ENCODE measurements at places on chromosomes 2 and 18.

- DNase-seq, result no peak
Measured at GRCh38 chr2:140199312-140199711, 1419.1 kb upstream of the NXPH2 start.

DNA sequence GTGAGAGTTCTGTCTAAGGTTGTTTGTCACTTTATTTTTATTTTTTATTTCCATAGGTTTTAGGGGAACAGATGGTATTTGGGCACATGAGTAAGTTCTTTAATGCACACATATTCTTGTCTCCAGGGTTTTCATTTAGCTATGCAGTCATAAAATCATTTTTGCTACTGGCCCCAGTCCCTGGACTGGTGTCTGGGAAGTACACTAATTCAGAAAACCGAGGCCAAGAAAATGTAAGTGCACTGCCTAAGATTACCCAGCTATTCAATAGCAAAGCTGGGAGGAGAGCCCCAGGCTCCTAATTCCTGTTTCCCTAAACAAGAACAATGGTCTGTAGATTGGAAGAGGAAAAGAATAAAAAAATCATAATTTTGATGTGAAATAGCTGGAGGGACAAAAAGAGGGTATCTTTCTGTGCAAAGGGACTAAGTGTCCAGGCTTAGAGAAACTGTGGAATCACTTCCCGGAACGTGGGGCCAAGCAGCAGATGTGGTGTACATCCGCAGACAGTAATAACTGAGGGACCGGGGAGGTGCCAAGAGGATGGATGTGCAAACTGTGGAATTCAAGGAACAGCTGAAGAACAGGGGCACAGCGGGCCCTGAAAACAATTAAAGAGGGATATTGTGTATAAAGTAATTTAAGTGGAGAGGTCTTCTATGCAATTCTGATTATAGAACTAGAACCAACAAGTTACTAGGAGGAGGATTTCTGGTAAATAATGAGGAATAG is 236.3 kb downstream of the ACKR3 start:
- no peak for DNase-seq

GRCh38 chr18:45006934-45007333 is 326.2 kb downstream of the SETBP1 start:
- DNase-seq, result no peak

DNA sequence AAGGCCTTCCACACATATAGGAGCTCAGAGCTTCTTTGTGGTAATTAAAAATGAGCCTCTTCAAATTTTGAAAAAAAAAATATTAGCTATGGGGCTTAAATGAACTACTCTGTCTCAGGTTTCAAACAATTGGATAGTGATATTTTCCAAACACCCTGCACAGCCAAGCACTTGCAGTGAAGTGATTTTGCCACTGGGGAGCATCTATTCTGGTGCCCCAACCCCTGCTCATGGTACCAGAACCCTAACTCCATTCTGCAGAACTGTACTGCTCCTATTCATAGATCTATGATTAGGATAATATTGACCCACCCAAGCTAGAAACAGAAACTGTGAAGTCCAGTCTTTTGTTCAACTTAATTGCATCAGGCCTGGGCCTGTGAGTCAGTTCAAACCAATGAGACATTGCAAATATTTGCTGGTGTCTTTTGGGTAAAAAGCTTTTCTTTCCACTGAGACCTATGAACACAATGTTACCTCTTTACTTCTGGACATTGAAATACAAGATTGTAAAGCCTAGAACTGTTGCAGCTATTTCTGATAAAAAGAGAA is 324.0 kb downstream of the GALNT13 start:
- DNase-seq, result no peak

DNA sequence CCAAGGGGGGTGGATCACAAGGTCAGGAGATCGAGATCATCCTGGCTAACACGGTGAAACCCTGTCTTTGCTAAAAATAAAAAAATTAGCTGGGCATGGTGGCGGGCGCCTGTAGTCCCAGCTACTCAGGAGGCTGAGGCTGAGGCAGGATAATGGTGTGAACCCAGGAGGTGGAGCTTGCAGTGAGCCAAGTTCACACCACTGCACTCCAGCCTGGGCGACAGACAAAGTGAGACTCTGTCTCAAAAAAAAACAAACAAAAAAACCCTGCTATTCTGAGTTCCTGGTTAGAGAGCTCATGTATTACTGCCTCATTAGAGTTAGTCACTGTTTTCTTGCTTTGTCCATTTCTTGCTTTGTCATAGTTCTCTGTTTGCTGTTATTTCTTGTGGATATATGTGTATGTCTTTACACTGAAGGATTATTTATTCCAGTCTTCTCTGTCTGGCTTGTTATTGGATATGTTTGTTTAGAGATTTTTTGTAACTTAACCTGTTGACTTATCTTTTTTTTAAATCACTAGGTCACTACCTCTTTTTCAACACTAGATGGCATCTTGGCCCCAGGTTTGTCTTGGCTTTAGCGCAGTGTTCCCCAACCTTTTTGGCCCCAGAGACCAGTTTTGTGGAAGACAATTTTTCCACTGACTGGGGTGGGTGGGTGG is 17.0 kb downstream of the TTLL4 start:
- no peak for DNase-seq

GRCh38 chr2:43430489-43430888 is 165.3 kb downstream of the THADA start:
- no peak for DNase-seq

GRCh38 chr2:188609321-188610049 is 317.8 kb downstream of the GULP1 start:
- DNase-seq, result no peak

DNA sequence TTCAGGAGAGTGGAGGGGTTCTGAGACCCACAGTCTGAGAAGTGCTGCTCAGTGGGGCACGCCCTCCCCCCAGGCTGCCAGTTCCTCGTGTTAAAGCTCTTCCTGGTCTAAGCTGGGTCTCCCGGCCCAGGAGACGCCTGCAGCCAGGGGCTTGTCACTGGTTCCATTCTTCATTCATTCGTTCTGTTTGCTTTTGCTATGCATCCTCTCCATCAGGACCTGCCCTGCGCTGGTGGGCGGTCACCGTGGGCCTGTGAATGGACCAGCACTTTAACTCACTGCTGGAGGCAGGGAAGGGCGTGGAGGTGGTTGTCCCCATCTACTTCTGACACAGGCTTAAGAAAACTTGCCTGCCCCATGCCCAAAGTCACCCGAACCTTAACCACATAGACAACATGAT is 272.8 kb upstream of the HDAC4 start:
- DNase-seq, result peak; percentile 34

- no peak for DNase-seq
Measured at GRCh38 chr2:159882130-159882745, 84.2 kb upstream of the CD302 start.

DNA sequence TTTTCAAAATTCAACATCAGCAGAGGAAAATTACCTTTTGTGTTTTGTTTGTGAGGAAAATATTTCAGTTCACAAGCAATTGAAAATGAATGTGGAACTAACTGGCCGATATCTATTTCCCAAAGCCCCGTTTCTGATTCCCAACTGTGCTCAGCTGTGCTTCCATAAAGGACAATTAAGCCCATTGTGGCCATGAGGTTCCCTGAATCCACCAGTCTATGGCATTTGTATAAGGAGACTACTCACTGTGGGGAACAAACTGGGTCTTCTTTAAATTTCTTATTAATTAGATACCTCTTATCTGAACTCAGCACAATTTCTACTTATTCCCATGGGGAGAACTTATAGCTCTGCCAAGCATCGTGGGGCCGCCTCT is 31.4 kb upstream of the AGAP1 start:
- no peak for DNase-seq

GRCh38 chr2:235495373-235496238 is 1.8 kb downstream of the AGAP1 start:
- no peak for DNase-seq

DNA sequence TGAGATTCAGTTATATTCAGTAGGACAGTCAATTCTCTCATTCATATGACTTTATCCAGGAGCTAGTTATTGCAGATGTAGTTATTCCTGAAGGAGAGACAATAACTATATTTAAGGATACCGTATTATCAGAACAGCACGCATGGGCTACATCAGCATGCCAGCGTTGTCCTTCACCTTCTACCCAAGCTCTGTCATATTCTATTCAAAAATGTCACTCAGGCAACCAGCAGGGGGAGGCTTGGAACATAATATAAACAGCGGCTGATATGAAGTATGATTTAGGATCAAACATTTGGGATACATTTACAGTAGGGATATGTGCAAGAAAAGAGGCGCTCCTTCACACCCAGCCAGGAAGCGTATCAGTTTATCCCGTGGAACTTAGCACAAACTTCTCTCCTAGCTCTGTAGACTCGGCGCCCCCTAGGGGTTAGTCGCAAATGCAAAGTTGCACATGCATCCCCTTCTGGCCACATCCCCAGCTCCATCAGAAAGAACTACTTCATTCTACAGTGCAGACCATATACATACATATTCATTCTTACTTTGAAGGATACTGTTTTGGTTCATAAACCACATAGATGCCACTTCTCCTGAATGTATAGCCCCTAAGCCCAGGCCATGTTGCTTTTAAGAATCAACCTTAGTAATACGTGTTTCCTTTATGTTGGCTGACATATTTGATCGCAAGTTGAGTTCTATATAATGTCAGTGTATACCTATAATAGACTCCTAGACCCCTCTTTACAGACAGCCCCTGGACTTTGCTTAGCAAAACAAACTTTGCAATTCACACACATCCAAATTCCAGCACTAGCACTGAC is 759.4 kb downstream of the ADCYAP1 start:
- DNase-seq, result peak; percentile 67

- no peak for DNase-seq
Measured at GRCh38 chr2:15352363-15352762, 208.8 kb downstream of the NBAS start.

- DNase-seq, result no peak
Measured at GRCh38 chr2:178473931-178474330, 4.5 kb downstream of the FKBP7 start.

- no peak for DNase-seq
Measured at GRCh38 chr18:41933778-41934177, 21.3 kb upstream of the PIK3C3 start.

DNA sequence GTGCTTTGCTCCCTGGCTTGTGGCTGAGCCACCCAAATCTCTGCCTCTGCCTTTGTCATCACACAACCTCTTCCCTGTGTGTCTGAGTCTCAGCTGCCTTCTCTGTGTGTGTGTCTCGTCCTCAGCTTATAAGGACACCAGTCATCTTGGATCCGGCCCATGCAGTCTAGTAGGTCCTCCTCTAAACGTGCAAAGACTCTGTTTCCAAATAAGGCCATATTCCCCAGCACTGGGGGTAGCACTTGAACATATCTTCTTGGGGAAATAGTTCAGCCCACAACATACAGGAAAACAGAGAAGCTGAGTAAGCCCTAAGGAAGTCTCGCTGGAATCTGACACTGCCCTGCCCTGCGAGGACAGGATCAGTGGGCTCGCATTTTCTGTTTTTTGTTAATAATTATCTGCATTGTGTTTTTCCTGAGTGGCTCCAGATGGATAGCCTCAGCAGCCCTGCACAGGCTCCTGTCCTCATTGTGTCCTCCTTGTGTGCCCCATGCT is 42.1 kb downstream of the MTCL1 start:
- no peak for DNase-seq

DNA sequence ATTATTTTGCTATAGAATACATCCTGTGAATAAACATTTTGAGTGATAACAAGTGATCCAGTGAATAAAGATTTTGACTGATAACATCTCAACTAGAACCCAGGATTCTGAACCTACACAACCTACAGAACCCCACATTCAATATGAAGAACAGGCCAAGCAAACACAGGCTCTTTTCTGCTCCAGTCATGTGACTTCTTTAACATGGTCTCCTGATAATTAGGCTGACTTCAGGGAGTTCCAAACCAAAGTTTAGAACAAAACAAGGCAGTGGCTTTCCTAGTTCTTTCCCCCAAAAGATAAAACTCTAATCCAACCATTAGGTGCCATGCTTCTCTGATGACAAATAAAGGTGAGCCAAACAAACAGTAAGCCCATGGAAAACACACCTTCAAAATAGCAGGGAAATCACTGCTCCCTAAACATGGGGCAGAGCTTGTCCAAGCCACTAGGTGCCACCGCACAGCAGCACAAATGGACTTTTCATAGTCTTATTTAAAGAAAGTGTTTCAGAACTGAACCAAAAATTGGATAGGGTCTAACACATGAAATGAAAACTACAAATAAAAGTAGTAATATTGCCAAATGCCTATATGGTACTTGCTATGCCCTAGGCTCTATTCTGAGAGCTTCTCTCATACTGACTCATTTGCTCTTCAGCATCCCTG is 95.3 kb downstream of the EVA1A start:
- no peak for DNase-seq

- DNase-seq, result no peak
Measured at GRCh38 chr18:31606265-31606664, 14.6 kb downstream of the TTR start.

DNA sequence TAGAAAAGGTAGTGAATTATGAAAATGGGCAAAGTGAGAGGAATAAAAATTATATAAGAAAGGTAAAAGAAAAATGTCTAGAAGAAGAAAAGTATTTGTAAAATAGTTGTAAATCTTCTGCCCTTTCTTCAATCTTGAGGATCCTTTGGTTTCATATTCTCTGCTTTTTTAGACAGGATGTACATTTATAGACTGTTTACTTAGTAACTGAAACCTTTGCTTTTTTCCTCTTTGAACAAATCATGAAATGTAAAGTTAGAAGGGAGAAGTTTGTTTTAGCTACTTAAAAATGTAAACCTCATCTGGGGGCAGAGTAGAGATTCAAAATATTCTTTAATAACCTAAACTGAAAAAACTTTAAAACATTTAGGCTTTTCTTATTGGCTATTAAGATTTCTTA is 150.4 kb upstream of the ITGA4 start:
- no peak for DNase-seq

GRCh38 chr2:240024766-240025165 is 376 bp downstream of the NDUFA10 start:
- peak; percentile 62 for DNase-seq

DNA sequence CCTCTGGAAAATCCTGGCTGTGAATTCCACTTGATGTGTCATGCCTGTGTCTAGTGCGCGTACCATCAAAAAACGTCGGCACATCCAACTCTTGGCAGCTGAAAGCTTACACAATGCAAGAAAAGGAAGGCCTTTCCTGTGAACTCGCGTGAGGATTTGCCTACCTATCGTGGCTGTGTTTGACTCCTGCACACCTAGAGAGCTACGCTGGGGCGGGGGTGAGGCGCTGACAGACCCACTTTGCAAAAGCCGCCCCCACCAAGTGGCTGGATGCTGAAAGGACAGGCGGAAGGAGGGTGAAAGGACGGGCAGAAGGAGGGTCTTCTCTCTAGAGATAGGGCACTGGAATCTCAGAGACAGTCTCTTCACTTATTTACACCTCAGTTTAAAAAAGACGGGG is 270.1 kb downstream of the EIPR1 start:
- DNase-seq, result peak; percentile 28

GRCh38 chr2:102478686-102479470 is 5.9 kb downstream of the SLC9A4 start:
- DNase-seq, result no peak

- no peak for DNase-seq
Measured at GRCh38 chr18:48795696-48796095, 155.1 kb downstream of the SMAD7 start.

DNA sequence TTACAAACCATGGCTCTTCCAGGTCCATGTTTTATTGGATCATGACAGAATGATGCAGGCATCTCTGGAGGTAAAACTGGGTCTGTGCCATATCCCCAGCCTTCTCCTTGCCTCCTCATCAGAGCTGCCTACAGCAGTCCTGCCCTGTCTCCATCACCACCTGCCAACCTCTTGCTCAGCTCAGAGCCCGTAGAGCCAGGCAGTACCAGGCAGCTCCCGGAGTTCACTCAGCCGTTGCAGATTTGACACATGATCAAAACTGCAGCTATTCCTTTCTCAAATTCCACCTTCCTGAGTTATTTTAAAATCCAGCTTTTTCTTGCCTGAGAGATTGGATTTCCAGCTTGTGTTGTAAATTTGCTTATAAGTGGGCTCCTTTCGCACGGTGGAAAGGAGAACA is 218.2 kb upstream of the CELF4 start:
- no peak for DNase-seq

All from activated CD8-positive, alpha-beta memory T cell treated with anti-CD3 and anti-CD28 coated beads, Interleukin-2, amount 50 U/mL, for 48 hours (primary cell).